Neural progenitor cell (in vitro differentiated cells): ENCODE measurements at places on chromosomes 12 and 14. TPM values are rescaled to one million over a fixed set of nuclear protein-coding genes. Genes with fewer than 3 reads are reported as not detected.

SYNDIG1L gene
- 0.40 TPM in 1 of 2 replicates, not detected in the other for total RNA-seq

ABHD4 gene
- 9.3 and 13.3 TPM in 2 replicates for total RNA-seq

CD163 gene
- not detected in 2 replicates for total RNA-seq

KIF5A gene
- 7.9 and 8.6 TPM in 2 replicates for total RNA-seq

TCL1B gene
- total RNA-seq, result 0.12 TPM in 1 of 2 replicates, not detected in the other

SLC39A2 gene
- total RNA-seq, result not detected in 2 replicates

SPSB2 gene
- 0.65 and 6.6 TPM in 2 replicates for total RNA-seq

DNA sequence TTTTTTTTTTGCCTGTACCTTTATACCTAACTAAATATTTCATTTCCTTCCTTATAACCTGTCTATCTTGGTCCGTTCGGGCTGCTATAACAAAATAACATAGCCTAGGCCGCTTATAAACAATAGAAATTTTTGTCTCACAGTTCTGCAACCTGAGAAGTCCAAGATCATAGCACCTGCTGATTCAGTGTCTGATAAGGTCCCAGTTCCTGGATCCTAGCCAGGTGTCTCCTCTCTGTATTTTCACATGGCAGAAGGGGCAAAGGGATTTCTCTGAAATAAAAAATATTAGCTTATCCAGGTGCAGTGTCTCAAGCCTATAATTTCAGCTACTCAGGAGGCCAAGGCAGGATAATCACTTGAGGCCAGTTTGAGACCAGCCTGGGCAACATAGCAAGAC is 1046.6 kb upstream of the USP15 start:
- H3K36me3 ChIP-seq, result peaks cover 4% of the 10 kb centered on the region
- no peak for DNase-seq

- H3K4me1 ChIP-seq, result peaks cover 14% of the 10 kb centered on the region
- H3K27ac ChIP-seq, result no peak overlapping the region
- DNase-seq, result no peak
- H3K4me3 ChIP-seq, result no peak overlapping the region
Observed at GRCh38 chr14:90627478-90627877, 188.8 kb downstream of the TTC7B start.

DNA sequence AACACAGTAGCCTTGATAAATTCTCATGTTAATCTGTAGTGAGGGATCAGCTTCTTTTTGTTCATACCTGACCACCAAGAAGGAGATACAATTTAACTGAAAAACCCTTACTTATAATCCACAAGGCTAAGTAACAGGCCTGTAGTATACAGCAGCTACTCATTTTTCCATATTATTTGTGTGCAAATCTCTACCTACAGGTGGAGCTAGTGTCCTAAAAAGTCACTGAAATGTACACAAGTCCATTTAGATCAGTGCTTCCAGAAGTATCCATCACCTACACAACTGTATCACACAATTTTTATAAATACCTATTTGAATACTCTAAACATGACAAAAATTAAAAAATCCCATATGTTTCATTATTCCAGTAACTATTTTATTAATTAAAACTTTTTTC is 173.2 kb downstream of the SLC35F4 start:
- DNase-seq, result peak; percentile 13
- H3K36me3 ChIP-seq, result no peaks in the 10 kb centered on the region
- H3K27me3 ChIP-seq, result no peaks in the 10 kb centered on the region
- no peak overlapping the region for H3K27ac ChIP-seq
- H3K4me3 ChIP-seq, result no peak overlapping the region

- no peak overlapping the region for H3K4me3 ChIP-seq
- DNase-seq, result no peak
Observed at GRCh38 chr12:72499244-72499643, 227.1 kb downstream of the TRHDE start.

- H3K27me3 ChIP-seq, result no peaks in the 10 kb centered on the region
- no peak overlapping the region for H3K27ac ChIP-seq
- H3K4me1 ChIP-seq, result no peaks in the 10 kb centered on the region
- DNase-seq, result no peak
- no peaks in the 10 kb centered on the region for H3K36me3 ChIP-seq
Observed at GRCh38 chr14:65790172-65790815, 377.8 kb downstream of the FUT8 start.

DNA sequence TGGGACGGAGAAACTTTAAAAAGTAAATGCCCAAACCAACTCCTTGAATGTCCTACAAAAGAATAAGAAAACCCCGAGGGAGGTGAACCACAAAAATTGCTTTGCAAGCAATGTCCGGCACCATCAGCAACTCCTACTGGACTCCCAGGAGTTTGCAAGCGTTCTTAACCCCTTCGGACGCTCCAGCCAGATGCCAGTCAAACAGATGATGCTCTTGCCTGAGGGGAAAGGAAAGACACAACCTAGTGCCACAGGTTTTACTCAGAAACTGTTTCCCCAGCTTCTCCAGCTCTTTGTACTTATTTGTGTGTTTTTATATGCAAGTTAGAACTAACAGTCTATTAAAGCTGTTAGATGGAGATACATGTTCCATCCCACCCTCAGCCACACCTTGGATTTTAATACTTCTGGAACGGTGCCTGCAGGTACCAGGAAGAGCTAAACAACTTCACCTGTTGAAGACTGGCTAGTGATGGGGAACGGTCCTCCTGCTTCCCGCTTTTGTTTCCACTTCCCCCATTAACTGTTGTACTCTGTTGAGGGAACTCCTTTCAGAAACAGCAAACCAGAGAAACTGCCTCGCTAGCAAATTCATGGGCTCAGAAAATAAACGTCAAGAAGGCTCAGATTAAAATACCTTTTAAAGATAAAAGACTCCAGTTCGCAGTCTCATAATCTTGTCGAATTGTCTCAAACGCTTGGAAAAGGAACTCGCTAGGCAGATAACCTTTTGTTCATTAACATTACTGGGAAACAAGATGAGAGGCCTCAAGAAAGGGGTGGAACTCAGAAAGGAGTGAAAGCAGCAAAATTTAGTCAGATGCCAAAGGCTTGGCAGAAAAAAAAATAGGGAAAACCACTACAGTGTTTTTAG is 1.1 kb upstream of the FERMT2 start:
- H3K4me3 ChIP-seq, result peak overlapping the region; percentile 71
- H3K27me3 ChIP-seq, result no peaks in the 10 kb centered on the region
- H3K27ac ChIP-seq, result peak overlapping the region; percentile 98
- peak; percentile 79 for DNase-seq

GRCh38 chr12:103665971-103666370 is 78.9 kb downstream of the STAB2 start:
- no peaks in the 10 kb centered on the region for H3K27me3 ChIP-seq
- peaks cover 21% of the 10 kb centered on the region for H3K4me1 ChIP-seq
- H3K4me3 ChIP-seq, result no peak overlapping the region
- no peak for DNase-seq
- no peak overlapping the region for H3K27ac ChIP-seq
- no peaks in the 10 kb centered on the region for H3K36me3 ChIP-seq

GRCh38 chr12:25388183-25388582 is 137.5 kb upstream of the KRAS start:
- no peak overlapping the region for H3K4me3 ChIP-seq
- H3K27ac ChIP-seq, result no peak overlapping the region
- no peak for DNase-seq

DNA sequence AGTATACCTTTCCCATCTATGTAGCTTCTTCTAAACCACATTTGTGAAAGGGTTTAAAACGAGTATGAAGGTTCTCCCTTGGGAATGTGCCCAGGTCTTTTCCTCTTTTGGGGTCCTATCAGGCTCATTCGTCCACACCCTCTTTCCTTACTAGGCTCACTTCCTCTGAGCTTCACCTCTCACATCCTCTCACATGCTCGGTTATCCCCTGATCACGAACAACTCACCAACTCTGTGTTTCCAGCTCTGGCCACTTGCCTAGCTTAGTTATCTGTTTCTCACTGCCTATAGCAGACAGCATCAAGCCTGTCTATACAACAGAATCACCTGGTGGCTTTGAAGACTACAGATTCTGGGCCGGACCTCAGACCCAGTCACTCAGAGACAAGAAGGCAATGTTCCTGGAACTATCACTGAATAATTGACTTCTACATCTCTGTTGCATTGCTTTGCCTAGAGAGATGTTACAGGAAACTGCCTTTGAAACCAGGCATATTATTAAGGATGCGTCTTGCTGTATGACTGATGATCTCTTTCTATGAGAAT is 158.2 kb downstream of the FOXN3 start:
- no peaks in the 10 kb centered on the region for H3K4me1 ChIP-seq
- no peak overlapping the region for H3K27ac ChIP-seq
- H3K27me3 ChIP-seq, result no peaks in the 10 kb centered on the region
- no peak overlapping the region for H3K4me3 ChIP-seq

DNA sequence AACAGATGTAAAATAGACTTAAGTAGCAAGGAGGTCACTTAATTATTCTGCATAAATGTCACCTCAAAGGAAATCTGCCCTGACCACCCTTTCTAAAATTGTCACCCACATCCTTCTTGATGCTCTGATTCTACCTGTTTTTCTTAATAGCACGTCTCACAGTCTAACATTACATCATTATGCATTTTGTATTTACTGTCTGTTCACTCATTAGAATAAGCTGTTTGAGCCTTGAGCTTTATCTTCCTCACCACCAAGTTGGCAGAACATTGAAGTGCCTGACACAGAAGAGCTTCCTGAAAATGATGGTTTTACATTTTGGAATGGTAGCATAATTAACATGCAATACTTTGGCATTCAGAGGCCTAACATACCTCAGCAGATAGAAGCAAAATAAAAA is 8.8 kb upstream of the TMEM117 start:
- no peaks in the 10 kb centered on the region for H3K4me1 ChIP-seq
- no peak overlapping the region for H3K27ac ChIP-seq
- no peaks in the 10 kb centered on the region for H3K36me3 ChIP-seq
- H3K27me3 ChIP-seq, result no peaks in the 10 kb centered on the region
- no peak for DNase-seq

GRCh38 chr12:14138495-14138894 is 157.1 kb upstream of the GRIN2B start:
- H3K4me3 ChIP-seq, result no peak overlapping the region
- no peaks in the 10 kb centered on the region for H3K27me3 ChIP-seq
- DNase-seq, result peak; percentile 62
- H3K27ac ChIP-seq, result no peak overlapping the region

DNA sequence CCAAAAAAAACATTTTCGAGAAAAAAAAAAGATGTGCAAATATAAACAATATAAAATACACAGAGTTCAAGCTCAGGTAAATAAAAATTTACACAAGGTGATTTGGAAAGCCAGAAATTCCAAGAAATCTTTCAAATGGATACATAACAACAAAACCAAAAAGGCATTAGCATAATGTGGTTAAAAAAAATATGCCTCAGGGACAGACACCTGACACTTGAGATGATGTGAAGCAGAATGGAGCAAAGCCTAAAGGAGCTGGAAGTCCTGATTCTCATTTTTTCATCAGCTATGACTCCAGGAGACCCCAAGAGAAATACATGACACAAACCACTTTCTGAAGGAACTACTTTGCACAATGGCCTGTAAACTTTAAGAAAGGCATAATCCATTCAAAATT is 98.6 kb downstream of the PPP2R5E start:
- no peaks in the 10 kb centered on the region for H3K4me1 ChIP-seq
- no peak overlapping the region for H3K27ac ChIP-seq
- no peak overlapping the region for H3K4me3 ChIP-seq
- no peak for DNase-seq

DNA sequence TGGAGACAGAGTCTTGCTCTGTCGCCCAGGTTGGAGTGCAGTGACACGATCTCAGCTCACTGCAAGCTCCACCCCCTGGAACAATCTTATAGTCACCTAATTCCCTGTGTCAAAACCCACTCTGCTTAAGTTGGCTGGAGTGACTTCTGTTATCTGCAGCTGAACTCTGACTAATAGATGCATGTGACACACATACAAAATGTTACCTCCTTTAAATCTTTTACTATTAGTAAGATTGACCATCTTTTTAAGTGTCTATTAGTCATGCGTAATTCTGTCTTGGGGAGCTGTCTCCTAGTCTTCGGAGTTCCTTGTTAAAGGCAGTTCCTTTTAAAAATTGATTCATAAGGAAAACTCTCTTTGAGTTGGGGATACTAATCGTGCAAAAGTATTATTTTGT is 7.4 kb downstream of the IFI27L1 start:
- no peaks in the 10 kb centered on the region for H3K36me3 ChIP-seq
- no peak overlapping the region for H3K4me3 ChIP-seq
- no peak overlapping the region for H3K27ac ChIP-seq
- no peaks in the 10 kb centered on the region for H3K4me1 ChIP-seq
- DNase-seq, result no peak

DNA sequence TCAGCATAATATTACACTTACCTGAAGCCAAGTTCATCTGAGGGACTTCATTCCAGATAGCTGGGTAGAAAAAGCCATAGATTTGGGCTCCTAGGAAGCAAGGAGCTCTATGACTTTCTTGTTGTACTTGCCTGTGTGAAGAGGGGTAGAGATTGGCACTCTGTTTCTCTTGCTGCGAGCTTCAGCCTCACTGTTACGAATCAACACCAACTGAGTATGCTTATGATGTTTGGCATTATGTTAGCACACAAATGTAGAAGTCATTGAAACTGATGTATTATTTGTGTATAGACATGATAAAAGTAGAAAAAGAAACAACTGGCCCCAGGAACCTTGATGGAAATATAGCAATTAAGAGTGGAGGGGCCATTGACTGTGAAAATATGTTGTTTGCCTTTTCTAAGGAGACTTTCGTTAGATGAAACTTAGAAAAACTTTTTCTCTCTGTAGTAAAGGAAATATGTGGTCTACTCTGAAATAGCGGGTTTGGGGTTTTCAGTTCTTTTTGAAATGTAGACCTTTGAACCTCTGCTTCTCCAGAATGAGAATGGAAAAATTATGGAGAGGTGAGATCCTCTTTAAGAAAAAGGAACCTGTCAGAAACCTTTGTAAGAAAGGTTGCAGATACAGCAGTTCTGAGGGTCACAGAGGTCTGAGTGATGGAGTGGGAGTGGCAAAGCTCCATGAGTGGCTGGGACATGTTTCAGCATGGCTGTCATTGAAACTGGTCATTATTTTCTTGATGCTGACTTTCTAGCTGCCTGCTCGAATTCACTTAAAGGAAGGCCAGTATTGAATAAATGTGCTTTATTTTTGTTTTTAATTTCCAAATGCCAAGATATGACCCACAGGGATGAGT is 159.9 kb downstream of the GCH1 start:
- no peaks in the 10 kb centered on the region for H3K4me1 ChIP-seq
- H3K27ac ChIP-seq, result no peak overlapping the region
- DNase-seq, result no peak
- H3K4me3 ChIP-seq, result no peak overlapping the region

GRCh38 chr12:109701064-109701463 is 12.6 kb upstream of the FAM222A start:
- DNase-seq, result no peak
- no peak overlapping the region for H3K4me3 ChIP-seq
- H3K27ac ChIP-seq, result no peak overlapping the region
- H3K4me1 ChIP-seq, result peaks cover 26% of the 10 kb centered on the region
